ENCODE measurements at places on chromosomes 2 and 18. TPM values are rescaled to one million over a fixed set of nuclear protein-coding genes. Genes with fewer than 3 reads are reported as not detected.

Gene RPRM
- total RNA-seq = 1.9 TPM

Gene FAM228A
- 0.80 TPM for total RNA-seq

Gene MBOAT2
- total RNA-seq = 23.0 TPM

Gene SH3RF3
- 9.7 TPM for total RNA-seq

Gene EPAS1
- 1,051 TPM for total RNA-seq

Gene ANKRD62
- 0.06 TPM for total RNA-seq

Gene FEV
- not detected for total RNA-seq

Gene CERKL
- total RNA-seq = 3.3 TPM

Gene TXNDC2
- total RNA-seq = 0.12 TPM

Gene DPP10
- 5.0 TPM for total RNA-seq

Gene UBE2E3
- total RNA-seq = 103 TPM

Gene ARHGEF4
- total RNA-seq = 15.9 TPM

Gene IL36A
- total RNA-seq = not detected

Gene TUBA4B
- total RNA-seq = 5.7 TPM

Gene POTEJ
- 0.09 TPM for total RNA-seq

Gene MAL
- total RNA-seq = 1.3 TPM

Gene TUBA3E
- total RNA-seq = not detected

Gene NETO1
- not detected for total RNA-seq

Gene POTEI
- 4.0 TPM for total RNA-seq

Gene ITGA4
- 18.3 TPM for total RNA-seq

Gene DES
- total RNA-seq = 23.9 TPM

Gene UGT1A4
- total RNA-seq = 0.21 TPM

Gene CCDC85A
- total RNA-seq = 10.5 TPM

Gene SOCS6
- 21.4 TPM for total RNA-seq

Gene DNER
- total RNA-seq = 5.8 TPM

Gene ATP5MC3
- 183 TPM for total RNA-seq

Gene INHBB
- 0.97 TPM for total RNA-seq

Gene MC4R
- 0.37 TPM for total RNA-seq

Gene UGT1A10
- not detected for total RNA-seq

Gene GKN1
- not detected for total RNA-seq

Gene SLC9A2
- total RNA-seq = 0.06 TPM

Gene COL4A4
- 14.0 TPM for total RNA-seq
